ENCODE measurements at places on chromosomes 1 and 21.

- DNase-seq: no peak
Measured at GRCh38 chr21:28834335-28835238, 158.1 kb downstream of the LTN1 start.

DNA sequence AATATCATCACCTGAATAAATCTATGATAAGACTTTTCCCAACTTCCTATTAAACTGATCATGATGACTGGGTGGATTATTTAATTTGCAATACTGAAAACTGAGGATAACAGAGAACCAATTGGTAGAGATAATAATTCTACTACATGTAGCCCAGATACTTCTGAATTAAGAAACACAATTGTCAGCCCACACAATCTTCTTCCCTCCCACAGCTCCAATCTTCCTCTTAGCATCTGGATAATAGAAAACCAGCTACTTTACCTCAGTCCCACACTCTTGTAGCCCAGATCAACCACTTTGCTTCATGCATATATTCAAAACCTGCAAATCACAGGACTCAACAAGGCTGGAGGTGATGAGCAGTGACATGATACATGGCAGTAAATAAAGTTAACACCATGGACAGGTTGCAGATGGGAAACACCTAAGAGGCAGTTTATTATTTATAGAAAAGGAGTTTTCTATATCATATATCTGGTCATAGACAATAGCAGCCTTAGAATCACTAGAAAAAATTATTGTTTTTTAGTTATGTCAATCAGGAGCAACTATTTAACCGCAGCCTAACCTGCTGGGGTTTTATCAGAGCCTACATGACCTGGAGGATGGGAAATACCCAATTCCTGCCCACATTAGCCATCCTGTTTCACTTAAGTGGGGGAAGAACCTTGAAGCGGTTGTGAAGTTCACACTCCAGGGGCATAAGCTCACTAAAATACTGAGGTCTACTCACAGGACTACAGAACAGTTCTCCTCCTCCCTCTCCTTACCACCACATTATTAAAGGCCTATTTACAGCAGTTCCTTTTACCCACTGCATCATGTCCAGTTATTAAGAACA lies 16.7 kb downstream of the FRRS1 start:
- DNase-seq: no peak

GRCh38 chr1:32063261-32063681 lies 9.5 kb upstream of the TMEM39B start:
- DNase-seq: peak; percentile 80

GRCh38 chr1:228226141-228226874 lies 18.5 kb downstream of the OBSCN start:
- no peak for DNase-seq

DNA sequence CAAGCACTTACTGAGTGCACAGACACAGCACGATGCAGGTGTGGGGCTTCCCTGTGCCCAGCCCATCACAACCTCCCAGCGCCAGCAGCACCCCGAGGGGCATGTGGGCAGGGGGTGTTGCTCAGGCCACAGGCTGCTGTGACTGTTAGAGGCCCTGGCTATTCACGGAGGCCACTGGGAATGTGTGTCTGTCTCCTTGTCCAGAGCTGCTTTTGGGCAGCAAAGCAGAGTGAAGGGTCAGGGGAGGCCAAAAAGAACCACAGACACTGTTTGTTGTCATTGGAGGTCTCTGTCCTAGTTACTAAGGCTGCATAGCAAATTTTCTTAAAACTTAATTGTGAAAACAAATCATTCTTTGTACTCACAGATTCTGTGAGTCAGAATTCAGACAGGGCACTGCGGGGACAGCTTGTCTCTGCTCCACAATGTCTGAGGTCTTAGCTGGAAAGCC lies 49.6 kb downstream of the TNFRSF8 start:
- peak; percentile 26 for DNase-seq

DNA sequence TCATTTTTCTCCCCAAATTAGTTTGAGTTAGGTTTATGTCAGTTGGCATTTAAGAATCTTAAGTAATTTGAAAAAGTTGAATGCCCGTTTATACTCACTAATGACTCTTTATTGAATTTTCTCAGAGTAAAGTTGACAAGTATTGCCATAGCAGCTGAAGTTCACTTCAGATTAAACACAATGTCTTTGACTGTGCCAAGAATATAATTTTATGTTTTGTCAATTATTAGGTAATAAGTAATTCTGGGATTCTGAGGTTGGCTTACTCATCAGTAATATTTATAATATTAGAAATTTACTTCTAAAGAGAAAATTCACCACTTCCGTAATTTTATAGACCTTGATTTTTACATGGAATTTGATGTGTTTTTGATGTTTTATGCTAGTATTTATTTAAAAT lies 369.3 kb upstream of the TMPRSS15 start:
- no peak for DNase-seq

DNA sequence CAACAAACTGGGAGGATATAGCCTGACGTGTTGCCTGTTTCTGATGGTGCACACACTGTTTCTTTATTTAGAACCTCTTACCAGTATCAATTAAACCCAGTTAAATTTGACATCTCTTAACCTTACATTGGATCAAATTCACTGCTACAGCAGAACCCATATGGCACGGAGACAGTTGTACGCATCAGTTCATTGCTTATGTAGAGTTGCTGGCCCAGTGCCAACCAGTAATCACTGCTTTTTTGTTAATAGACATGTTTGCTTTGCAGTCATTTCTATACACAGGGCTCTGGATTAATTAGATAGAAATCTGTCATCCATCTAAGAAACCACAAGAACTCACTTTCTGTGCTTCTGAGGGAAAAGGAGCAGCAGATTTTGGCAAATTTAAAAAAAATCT lies 154.0 kb downstream of the RWDD3 start:
- DNase-seq: no peak

DNA sequence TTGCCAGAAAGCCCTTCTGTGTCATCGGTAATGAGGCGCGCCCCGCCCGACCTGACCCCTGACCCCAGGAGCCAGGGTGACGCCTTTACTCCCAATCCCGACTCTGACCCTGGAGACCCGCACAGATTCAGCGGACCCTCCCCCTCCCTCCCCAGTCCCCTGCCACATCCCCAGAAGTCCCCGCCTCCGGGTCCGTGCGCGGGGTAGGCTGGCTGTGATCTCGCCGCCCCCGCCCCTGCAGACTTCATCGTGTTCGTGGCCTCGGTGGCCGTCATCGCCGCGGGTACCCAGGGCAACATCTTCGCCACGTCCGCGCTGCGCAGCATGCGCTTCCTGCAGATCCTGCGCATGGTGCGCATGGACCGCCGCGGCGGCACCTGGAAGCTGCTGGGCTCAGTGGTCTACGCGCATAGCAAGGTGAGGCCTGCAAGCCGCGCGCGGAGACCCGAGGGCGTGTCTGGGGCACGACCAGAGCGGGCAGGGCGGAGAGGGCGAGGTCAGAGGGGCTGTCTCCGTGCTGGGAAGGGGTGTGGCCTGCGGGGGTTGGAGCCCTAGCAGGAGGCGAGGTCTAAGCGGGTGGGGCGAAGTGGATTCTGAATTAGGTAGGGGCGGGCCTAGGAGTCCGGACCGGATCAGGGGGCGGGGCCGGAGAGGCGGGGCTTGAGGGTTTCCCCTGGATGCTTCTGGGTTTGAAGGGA lies 34.8 kb downstream of the KCNQ4 start:
- DNase-seq: peak; percentile 62

DNA sequence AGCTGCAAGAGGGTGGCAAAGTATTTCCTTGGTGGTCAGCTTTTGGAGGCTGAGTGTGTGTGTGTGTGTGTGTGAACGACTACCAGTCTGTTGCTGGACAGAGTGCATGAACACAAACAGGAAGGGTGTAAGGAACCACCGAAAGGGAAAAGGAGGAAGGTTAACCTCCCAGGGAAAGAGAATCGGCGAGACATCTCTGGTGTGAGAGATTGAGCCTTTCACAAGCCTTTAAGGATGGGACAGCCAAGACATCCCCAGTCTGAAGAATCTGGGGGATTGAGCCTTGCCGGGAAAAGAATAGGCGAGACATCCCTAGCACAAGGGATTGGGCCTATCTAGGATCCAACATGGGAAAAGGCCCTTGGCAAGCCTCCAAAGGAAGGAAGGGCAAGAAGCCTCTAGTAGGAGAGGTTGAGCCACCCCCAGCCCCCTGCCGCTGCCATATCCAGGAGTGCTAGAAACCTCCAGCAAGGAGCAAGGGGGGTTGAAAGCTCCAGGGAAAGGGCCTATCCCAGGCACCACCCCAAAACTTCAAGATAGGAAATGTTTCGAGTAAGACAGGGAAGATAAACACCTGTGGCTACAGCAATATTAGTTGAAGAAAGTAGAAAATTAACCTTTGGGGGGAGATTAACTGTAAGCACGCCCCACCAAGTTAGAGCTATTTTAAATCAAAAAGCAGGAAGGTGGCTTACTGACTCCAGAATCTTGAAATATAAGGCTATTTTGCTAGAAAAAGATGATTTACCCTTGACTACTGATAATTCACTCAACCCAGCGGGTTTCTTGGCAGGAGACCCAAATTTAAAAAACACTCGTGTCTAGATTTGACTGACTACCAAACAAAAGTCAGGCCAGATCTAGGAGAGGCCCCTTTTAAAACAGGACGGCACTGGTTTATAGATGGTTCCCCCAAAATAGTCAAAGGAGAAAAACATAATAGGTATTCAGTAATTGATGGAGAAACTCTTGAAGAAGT lies 3.2 kb downstream of the TEX50 start:
- DNase-seq: no peak

GRCh38 chr1:29975036-29975694 lies 738.8 kb downstream of the PTPRU start:
- peak; percentile 65 for DNase-seq

GRCh38 chr1:42834803-42835202 lies 11.6 kb upstream of the ZNF691 start:
- DNase-seq: no peak

- no peak for DNase-seq
Measured at GRCh38 chr1:15189692-15190370, 36.3 kb downstream of the TMEM51 start.

- no peak for DNase-seq
Measured at GRCh38 chr1:244231193-244231571, 180.1 kb downstream of the ZBTB18 start.

DNA sequence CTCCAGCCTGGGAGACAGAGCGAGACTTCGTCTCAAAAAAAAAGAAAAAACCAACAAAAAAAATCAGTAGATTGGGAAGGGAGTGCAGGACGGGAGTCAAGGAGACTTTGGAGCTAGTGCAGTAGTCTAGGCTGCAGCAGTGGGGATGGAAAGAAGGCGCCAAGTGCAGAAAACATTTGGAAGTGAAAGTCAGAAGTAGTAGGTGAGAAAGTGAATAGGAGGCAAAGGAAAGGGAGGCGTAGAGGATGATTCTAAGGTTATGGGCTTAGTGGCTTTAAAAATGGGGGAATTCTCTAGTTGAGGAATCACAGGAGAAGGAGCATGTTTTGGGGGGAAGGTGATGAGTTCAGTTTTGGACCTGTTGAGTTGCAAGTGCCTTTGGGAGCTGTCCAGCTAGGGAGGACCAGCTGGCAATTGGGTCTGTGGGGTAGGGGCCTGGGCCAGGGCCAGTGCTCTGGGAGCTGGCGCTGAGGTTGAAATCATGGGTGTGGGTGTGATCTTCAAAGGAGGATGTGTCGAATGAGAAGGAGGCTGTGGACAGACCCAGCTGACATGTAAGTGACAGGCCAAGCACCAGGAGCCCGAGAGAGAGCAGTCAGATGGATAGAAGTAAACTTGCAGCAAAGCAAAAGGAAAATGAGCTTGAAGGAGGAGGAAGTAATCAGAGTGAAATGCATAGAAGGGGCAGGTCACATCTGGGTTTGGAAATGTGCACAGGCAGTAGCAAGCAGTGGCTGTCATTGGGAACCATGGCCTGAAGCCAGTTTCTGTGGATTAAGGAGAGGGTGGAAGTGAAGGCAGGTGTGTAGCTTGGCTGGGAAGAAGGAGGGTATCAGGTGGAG lies 15.8 kb downstream of the TMCC2 start:
- DNase-seq: no peak

GRCh38 chr1:26078286-26079177 lies 11.1 kb upstream of the TRIM63 start:
- DNase-seq: no peak

DNA sequence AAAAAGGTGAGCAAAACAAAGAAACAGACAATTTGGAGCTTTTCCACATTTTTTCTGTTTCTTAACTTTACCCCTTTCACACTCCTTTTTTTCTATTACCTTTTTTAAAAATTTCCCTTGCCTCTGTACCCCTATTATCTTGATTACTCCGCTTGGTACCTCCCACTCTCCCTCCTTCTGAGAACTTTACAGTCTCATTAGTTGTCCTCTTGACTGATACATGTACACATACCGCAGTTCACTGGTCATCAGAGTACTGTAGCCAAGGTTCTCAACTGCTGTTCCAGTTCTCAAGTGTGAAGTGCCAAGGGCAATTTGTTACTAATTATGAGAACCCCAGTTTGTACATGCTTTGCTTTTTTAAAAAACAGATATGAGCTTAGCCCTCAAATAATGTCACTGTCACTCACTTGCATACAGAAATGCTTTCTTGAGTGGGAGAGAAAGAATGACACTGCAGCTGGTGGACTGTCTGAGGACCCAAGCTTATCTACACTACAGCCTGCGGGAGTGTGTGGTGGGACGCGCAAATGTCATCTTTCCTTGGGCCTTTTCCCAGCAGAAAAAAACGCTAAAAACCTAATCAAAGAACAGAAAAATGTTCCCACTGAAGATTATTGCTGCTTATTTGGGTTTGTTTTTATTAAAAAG lies 160.8 kb downstream of the DISP1 start:
- no peak for DNase-seq

DNA sequence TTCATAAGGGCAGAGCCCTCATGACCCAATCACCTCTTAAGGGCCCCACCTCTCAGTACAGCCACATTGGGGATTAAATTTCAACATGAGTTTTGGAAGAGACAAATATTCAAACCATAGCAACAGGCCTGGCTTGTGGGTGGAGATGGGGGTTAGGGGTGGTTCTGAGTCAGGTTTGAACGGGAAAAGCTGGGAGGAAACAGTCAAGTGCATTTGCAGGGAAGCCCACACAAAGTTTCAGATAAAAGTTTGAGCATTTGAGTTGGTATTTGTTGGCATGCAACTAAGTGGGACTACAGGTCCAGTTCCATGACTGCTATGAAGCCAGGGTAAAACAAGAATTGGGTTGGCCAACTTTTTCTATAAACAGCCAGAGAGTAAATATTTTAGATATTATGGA lies 21.0 kb upstream of the PADI2 start:
- no peak for DNase-seq
